Central memory CD8-positive, alpha-beta T cell (primary cell): ENCODE measurements at places on chromosomes 4 and X.
A peak's percentile ranks its signal among the peaks of the same experiment; 100 is the strongest.

GRCh38 chr4:78468272-78468671 lies 83.3 kb upstream of the ANXA3 start:
- no peak for DNase-seq

DNA sequence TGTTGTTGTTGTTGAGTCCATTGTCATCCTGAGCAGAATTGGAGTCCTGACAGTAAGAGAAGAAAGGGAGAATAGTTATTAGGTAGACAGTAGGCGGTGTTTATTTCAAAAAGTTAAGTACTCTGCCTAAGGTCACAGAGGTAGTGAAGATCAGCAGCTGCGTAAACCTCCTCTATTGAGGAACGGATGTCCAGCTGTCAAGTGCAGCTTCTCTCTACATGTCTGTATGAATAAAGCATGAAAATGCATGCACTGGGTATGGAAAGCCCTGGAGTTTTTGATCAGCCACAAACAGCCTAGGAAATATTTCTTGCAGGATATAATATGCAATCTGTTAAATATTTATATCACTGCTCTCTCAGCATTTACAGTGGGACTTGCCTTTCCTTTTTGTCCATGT lies 109.4 kb upstream of the CBLL2 start:
- no peak for DNase-seq

DNA sequence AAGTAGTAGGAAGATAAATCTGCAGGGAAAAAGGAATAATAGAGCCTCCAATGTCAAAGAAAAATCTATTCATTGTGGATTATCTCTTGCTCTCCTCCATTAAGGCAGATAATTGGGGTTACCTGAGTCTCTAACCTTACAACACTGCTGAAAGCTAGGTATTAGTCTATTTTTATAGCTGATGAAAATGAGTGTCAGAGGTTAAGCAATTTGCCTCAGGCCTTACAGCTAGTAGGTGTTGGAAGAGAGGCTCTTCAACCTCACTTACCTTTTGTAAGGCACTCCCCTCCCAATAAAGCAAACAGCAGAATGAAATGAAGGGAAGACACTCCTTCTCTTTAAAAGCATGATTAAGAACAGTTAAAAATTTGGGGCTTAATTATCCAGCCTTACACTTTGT lies 45.4 kb upstream of the GAB1 start:
- no peak for DNase-seq

DNA sequence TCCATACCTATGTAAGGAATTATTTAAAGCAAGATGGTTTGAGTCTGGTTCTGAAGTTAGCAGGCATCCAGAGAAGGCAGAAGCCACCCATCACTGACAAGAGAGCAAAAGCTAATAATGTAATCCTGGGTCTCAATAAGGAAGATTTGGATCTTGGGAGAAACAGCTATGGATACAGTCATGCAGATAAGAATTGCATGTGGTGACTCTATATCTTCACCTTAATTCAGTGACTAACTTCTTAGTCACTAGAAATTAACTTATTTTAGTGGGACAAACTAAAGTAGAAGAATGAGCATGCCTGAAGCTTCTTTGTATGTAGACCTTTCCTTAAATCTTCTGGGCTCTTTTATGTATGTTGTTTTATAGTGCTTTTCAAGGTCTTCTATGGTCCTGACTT lies 66.6 kb downstream of the ATP10D start:
- no peak for DNase-seq

- DNase-seq = no peak
Measured at GRCh38 chrX:28981952-28982351, 394.7 kb downstream of the IL1RAPL1 start.

DNA sequence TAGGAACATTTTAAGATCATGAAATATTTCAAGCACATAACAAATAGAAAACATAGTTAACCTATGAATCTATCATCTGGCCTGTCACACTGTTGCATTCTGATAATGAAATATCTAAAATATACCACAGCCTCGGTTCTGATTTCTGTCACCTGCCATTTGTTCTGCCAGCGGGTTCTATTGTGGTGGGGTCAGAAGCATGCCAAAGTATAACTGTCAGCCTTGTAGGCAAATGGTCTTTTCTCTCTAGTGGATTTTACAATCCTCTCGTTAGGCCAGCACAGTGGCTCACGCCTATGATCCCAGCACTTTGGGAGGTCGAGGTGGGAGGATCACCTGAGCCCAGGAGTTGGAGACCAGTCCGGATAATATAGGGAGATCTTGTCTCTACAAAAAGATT lies 47.9 kb downstream of the HTRA3 start:
- no peak for DNase-seq

DNA sequence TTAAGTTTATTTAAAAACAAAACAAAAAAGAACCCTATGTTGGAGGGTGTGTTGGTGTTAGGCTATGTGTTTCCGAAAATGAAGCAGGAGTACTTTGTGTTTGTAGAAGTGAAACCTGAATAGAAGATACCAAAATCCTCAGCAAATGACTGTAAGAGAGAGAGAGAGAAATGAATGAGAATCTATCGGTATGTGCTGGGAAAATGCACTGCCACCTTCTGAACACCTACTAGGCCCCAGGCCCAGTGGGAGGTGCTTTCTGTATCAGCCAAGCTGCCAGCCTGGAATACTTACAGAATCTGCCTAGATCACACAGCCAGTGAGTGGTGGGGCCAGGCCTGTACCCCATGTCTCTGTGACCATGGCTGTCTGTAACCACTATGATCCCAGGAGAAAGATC lies 14.9 kb upstream of the PIM2 start:
- no peak for DNase-seq

GRCh38 chr4:181372014-181372413 lies 871.2 kb upstream of the TENM3 start:
- no peak for DNase-seq

DNA sequence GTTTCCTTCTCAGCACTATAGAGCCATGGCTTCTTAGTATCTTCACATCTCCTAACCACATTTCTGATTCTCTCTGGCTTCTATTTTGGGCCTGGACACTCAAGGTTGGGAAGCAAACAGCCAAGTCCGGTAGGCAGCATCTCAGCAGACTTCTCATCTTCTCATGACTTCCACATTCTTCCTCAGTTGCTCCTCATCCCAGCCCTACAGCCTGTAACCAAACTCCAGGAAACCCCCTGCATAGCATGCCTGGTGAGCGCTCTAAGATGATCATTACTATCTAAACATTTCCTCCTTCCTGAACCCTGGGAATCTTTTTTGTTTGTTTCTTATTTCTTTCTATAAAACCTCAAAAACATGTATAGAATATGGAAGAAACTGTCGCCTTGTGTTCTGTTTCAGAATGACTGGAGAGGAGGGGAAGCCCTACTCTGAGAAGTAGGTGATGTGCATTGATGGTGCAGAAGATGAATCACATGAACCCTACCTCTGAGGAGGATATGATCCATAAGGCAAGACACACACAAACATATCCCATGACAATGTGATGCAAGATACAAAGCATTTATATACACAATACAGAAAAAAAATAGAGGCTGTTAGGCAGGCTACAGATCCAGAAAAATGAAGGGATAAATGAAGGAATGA lies 219.8 kb upstream of the GYPA start:
- no peak for DNase-seq

GRCh38 chr4:177187371-177187770 lies 122.3 kb upstream of the NEIL3 start:
- no peak for DNase-seq

- DNase-seq = no peak
Measured at GRCh38 chr4:99321241-99322191, at the start of gene ADH1B. ADH1B (minus strand) TSS chr4:99321401; CDS start chr4:99321331, 70 bp downstream.

- DNase-seq = no peak
Measured at GRCh38 chrX:101482296-101482695, 3.0 kb upstream of the ARMCX4 start.

DNA sequence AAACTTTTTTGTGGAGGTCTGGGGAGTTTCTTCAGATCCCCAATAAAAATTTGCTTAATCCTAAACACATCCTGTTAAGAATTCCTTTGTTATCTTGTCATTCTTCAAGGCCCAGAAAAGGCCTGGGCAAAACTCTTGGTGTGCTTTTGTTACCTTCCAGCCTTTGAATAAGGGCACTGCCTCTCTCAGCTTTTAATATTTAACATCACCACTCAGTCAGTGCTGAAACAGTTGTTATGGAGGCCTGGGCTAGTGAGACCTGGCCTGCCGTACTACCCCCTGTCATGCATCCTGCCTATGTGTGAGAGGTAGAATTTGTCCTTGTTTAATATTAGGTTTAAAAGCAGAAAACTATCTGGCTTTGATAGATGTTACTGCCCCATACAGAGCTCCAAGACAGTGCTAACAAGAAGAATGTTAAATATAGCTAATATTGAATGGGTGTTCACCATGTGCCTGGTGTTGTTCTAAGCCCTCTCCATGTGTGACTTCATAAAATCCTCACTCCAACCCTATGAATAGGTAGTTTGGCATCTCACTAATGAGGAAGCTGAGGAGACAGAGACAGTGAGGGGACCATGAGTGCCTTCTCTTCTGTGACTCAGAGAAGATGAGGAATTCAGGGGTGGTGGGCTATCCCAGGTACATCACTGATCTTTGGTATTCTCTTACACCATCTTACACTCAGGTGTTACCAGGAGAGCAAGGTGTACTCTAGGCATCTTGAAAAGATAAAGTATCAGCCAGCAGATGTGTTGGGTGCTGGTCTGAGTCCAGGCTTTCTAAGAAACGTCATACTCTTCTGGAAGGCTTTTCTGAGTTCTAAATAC lies 6.2 kb downstream of the PPP1R2C start:
- DNase-seq = no peak

DNA sequence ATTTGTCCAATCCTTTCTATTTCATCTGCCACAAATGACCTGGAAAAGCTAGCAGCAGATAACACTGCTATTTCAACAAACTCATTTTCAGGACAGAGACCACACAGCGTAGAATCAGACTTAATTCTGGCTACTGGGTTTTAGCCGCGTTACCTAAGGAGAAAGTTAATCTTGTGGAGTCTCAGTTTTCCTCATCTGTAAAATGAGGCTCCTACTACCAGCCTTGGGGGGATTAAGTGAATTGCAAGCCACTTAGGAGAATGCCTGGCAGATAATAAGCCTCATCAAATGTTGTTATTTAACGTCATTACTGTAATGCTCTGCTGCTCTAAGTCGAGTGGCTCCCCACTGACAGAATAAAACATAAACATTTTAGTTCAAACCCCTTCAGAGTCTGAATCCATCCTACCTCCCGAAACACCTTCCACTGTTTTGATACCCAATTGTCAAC lies 1.4 kb downstream of the CCNI start:
- DNase-seq = no peak

- no peak for DNase-seq
Measured at GRCh38 chr4:8220661-8221450, 21.8 kb downstream of the SH3TC1 start.

- DNase-seq = no peak
Measured at GRCh38 chr4:84879651-84880200, 86.8 kb downstream of the WDFY3 start.

DNA sequence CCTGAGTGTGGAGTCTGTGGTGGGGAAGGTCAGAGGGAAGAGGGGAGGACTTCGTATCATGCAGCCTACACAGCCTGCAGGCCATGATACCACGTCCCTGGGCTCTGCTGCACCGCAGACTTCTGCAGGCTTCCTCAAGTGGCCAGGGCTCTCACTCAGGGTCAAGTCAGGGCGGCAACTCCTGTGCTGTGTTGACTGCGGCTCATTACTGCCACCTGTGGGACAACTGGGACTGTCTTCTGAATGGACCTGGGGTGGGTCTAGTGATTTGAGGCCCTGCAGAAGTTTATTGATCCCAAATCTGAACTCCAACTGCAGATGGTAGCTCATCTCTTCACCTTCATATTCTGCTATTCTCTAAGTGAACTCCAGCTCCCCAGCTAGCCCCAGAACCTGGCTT lies 167.1 kb downstream of the NSUN7 start:
- DNase-seq = no peak

DNA sequence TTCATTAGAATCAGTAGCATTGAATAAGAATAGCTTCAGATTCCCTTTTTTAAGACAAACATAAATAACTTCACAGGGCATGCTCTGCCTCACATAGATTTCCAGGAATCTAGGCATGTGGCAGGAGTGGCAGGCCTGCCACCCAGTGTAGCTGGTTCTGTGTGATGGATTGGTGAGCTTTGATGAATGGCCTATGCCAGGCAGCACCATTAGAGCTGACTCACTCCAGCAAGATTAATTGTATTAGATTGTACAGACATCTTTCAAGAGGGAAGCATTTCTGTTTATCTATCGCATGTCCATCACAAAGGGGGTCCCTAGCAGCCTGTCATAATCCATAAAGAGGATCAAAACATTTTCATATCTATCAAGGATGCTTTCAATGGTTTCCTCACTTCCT lies 71.9 kb downstream of the NAA11 start:
- no peak for DNase-seq

GRCh38 chr4:152011469-152011868 lies 250.7 kb upstream of the GATB start:
- no peak for DNase-seq

GRCh38 chr4:5757954-5758353 lies 47.0 kb downstream of the EVC start:
- no peak for DNase-seq

DNA sequence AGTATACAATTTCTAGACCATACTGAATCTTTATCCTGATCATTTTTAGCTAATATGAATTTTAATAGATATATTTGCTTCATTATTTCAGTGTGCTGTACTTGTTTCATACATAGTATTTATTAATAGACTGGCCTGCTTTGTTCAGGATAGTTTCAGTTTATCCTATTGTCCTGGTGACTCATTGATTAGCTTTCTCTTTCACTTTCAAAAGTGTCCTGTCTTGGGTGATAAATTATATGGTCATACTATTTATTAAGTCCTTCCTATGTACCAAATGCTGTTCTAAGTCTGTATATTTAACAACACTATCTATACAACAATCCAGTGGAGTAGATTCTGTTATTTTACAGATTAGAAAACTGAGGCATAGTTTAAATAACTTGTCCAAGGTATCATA lies 153.8 kb upstream of the RAPGEF2 start:
- DNase-seq = no peak

- DNase-seq = no peak
Measured at GRCh38 chrX:17038277-17038676, 91.8 kb downstream of the REPS2 start.

DNA sequence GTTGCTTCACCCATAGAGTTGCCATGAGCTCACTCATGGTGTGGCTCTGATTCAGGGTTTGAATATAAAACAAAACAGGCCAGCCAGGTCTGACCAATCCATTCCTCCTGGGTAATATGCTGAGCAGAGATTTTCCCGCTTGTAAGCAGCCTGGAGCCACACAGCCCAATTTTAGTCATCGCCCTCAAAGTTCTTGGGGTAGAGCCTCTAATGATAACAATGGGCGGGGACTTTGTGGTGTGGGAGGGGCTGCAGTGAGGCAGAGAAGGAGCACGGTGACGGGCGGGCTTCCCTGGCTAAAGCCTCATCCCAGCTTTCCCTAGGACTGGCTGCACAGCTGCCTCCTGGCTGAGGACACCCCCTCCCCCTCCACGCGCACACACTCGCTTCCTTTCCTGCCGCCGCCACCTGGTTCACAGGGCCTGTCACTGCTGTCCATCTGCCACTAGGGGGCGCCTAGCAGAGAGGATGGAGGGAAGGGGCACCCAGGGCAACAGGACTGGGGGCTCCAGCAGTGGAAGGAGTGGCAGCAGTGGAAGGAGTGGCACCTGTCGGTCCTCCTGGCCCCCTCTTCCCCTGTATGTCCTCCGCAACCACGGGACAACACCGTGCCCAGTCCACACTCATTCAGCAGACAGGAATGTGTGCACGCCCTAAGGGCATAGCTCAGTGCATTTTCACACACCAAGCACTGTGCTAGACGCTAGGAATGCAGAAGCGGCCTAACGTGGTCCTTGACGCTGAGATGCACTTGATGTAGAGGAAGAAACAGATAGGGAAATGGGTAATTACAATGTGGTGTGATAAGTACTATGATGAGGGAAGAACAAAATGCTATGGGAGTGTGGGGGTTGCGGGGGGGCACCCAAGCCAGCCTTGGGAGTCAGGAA lies 26.8 kb downstream of the PRPS1 start:
- peak; percentile 27 for DNase-seq
